ENCODE measurements at places on chromosomes 2 and 18.

DNA sequence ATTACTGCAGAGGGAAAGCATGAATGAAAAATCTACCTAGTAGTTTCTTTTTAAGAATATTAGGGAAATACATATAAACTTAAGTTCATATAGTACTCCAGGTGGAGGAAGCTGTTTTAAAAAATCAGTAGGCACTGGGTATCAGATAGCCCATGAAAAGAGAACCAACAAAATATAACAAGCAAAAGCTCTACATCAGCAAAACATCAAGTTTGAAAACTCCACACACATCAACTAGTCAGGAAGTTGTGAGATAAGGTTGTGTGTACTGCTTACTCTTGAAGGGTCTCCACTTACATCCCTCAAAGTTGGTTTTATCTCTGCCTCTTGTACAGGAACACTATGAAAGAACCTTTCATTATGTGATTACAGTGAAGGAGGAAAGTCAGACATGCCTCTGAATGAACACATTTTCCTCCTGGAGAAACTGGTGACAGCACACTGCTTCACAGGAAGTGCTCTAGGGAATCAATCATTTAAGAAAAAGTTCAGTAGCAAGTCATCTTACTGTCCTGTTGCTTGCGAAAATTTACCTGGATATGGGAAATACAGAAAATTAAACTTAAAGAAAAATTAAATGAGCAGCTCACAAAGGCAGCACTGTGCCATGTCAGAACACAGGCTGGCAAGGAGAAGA is 57.7 kb downstream of the THADA start:
- no peak for DNase-seq

DNA sequence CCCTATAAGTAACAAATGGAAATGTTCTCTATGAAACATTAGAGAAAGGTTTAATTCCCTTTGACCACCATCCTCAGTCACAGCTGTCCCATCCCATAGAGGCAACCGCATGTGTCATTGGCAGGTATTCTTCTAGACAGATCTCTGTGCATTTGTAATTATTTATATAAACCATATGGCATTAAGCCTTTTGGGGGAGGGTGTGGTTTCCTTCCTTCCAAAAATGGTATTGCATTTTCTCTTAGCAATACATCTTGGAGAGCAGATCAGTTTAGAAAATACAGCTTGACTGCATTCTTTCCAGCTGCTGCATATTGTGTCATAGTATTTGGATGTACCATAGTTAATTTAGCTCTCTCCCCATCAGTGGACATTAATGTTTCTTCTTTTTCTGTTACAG is 57.7 kb downstream of the LCLAT1 start:
- no peak for DNase-seq

DNA sequence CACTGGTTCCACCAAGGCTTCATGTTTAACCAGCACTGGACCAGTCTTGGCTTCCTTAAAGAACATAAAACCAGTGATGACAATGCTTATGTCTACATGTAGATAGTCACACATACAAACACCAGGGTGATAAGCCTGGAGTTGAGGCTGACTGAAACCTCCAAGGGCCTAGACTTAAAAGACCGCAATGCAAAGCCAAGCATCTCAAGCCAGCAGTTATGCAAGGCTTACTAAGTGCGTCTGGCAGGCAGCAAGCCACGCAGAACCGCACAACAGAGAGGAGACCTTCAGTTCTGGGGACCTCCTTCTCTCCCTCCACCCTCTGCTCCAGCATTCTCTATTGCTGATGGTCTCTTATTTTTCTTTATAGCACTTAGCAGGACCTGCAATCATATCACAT is 63.2 kb upstream of the ACAA2 start:
- DNase-seq, result no peak

DNA sequence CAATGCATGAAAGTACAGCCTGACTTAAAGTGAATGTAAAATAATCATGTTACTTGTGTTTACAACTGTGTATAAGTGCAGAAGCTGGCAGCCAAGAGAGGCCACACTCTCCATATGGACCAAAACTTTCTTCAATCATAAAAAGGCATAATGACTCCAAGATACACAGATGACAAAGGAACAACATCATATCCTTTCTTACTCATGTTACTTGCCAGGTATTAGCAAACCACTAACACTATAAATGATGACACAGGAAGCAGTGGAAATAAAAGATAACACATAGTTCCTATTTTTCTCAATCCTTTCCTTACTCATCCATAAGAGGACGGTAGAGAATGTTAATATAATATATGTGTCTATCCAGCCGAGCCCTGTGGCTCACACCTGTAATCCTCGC is 400.0 kb upstream of the CDH2 start:
- no peak for DNase-seq

GRCh38 chr18:3526421-3527354 is 76.7 kb downstream of the TGIF1 start:
- DNase-seq, result peak; percentile 15

Measured in right kidney (tissue), 9 donors.